Foreskin keratinocyte (primary cell): ENCODE measurements at places on chromosomes 16 and 17.
A peak's percentile ranks its signal among the peaks of the same experiment; 100 is the strongest.

DNA sequence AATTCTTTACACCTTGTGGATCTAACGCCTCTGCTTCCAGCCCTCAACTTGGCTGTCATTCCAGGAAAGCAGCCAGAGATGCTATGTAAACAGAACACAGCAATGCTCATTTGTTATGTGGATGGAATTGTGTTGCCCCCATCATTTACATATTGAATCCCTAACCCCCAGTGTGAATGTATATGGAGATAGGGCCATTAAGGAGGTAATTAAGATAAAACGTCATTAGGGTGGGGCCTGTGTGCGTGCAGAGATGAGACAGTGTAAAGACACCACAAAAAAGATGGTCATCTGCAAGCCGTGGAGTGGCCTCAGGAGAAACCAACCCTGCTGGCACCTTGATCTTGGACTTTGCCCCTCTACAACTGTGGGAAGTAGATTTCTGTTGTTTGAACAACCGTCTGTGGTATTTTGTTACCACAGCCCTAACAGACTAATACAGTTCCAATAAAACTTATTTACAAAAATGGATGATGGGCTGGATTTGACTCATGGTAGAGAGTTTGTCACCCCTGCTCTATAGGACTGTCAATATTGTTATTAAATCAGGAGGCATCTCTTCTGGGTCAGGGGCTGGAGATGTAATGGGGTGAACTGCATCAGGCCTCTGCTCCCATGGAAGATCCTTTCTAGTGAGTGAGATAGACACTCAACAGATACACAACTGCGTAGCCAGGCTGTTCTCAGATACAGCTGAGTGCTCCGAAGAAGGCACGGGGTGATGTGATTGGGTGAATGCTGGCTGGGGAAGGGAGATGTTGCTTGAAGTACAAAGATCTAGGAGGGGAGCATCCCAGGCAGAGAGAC, 339.0 kb downstream of the SNX29 start:
- no peak for DNase-seq

DNA sequence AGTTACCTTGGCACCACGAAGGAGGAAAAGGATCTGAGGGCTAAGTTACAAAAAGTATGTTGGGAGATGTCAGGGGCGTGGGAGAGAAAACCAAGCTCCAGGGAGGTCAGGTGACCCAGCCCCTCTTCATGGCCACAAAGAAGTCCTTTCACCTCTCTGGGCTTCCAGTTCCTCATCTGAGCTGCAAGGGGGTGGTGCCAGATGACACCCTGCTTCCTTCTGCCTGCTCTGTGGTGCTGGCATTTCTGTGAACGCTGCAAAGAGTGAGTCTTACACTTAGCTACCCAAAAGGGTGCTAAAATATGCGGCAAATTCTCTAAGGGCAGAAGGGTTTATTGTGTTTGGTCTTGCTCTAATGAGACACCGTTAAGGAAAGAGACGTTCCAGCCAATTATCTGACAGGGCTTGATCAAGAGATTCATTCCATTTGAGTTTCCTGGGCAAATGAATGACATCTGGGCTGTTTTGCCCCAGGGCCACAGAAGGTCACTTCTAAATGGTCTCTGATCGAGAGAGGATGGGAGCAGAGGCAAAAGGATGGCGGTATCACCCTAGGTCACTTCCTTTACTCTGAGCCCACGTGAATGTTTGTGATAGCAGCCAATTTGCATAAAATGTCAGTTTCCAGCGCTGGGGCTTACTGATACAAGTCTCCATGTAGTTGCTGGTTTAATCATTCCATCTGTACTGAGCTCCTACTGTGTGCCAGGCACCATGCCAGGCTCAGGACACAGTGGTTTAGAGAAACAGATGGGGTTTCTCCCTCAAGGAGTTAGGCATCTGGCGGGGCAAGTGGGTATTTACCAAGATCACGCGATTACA, 210.2 kb downstream of the KATNIP start:
- DNase-seq = no peak

DNA sequence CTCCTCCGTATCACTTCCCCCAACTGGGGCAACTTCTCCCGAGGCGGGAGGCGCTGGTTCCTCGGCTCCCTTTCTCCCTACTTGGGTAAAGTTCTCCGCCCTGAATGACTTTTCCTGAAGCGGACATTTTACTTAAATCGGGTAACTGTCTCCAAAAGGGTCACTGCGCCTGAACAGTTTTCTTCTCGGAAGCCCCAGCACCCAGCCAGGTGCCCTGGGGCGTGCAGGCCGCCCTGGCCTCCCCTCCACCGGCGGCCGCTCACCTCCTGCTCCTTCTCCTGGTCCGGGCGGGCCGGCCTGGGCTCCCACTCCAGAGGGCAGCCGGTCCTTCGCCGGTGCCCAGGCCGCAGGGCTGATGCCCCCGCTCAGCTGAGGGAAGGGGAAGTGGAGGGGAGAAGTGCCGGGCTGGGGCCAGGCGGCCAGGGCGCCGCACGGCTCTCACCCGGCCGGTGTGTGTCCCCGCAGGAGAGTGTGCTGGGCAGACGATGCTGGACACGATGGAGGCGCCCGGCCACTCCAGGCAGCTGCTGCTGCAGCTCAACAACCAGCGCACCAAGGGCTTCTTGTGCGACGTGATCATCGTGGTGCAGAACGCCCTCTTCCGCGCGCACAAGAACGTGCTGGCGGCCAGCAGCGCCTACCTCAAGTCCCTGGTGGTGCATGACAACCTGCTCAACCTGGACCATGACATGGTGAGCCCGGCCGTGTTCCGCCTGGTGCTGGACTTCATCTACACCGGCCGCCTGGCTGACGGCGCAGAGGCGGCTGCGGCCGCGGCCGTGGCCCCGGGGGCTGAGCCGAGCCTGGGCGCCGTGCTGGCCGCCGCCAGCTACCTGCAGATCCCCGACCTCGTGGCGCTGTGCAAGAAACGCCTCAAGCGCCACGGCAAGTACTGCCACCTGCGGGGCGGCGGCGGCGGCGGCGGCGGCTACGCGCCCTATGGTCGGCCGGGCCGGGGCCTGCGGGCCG, 1.6 kb downstream of the HIC1 start:
- no peak for DNase-seq

GRCh38 chr16:70252355-70252988, 732 bp upstream of the EXOSC6 start:
- no peak for DNase-seq

- DNase-seq = peak; percentile 26
Observed at GRCh38 chr17:14471052-14471451, 170.2 kb downstream of the HS3ST3B1 start.

- no peak for DNase-seq
Observed at GRCh38 chr17:77444984-77445759, 304.4 kb downstream of the SEC14L1 start.

- no peak for DNase-seq
Observed at GRCh38 chr17:68260051-68260762, 12.4 kb downstream of the AMZ2 start.

GRCh38 chr16:4160658-4161430, 44.6 kb upstream of the ADCY9 start:
- no peak for DNase-seq

DNA sequence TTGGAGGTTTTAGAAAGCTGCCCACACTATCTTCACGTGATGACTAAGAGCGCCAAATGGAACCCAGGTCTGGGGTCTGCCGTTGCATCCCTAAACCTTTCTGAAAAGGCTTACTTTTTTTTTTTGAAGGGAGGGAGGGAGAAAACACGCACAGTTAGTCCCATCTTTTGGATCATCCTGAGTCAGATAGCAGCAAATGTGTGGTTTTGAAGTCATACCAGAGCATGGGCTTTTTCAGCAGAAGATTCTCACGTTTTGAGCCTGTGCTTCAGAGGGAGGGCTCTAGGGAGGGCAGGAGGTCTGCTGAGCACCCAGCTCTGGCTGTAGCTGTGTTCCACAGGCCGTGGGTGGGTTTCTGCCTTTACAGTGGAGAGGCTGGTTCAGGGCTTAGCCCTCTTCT, 194.7 kb downstream of the SNX29 start:
- no peak for DNase-seq

GRCh38 chr17:78241277-78242023, 10.0 kb downstream of the TMEM235 start:
- peak; percentile 17 for DNase-seq

DNA sequence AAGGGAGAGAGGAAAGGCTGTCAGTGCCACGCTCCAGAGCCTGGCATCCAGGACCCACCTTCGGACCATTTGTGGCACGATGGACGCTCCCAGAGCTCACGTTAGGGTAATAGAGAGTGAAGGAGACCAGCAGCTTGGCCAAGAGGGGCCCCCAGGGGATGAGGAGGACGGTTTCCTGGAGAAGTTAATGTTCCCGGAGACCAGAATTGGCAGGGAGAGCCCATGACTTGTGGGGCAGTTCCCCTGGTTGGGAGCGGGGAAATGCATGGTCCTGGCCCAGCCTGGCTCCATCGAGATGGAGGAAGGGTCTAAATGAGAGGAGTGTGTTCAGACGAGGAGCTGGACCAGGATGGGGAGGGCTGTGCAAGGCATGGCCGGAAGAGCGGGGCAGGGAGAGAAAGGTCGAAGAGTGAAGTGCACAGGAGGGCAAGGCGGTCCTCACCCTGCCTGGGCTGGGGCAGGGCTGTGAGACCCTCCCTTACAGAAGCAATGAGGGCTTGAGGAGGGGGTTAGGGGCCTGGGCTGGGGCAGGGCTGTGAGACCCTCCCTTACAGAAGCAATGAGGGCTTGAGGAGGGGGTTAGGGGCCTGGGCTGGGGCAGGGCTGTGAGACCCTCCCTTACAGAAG, 2.9 kb upstream of the HIC1 start:
- no peak for DNase-seq

DNA sequence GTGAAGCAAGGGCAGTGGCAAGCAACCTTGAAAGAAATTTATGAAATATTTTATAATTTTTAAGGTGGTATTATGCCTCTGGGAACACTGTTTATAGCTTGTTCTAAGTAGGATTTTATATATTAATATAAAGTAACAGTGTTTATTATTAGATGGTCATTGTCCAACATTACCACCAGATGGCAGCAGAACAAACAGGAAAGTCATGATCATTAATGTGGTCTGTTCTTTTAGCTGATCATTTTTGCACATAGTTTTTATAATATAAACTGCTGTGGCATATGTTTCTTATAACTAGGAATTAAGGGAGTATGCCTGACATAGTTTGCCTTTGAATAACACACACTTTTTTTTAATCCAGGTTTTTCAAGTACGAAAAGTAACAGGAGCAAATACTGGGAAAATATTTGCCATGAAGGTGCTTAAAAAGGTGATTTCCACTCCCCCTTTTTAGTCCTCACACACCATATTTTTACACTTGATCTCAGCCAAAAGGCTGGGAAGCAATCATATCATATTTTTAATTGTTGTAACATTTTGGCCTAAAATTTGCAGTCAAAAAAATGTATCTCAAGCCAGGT, 21.4 kb downstream of the RPS6KB1 start:
- DNase-seq = no peak

DNA sequence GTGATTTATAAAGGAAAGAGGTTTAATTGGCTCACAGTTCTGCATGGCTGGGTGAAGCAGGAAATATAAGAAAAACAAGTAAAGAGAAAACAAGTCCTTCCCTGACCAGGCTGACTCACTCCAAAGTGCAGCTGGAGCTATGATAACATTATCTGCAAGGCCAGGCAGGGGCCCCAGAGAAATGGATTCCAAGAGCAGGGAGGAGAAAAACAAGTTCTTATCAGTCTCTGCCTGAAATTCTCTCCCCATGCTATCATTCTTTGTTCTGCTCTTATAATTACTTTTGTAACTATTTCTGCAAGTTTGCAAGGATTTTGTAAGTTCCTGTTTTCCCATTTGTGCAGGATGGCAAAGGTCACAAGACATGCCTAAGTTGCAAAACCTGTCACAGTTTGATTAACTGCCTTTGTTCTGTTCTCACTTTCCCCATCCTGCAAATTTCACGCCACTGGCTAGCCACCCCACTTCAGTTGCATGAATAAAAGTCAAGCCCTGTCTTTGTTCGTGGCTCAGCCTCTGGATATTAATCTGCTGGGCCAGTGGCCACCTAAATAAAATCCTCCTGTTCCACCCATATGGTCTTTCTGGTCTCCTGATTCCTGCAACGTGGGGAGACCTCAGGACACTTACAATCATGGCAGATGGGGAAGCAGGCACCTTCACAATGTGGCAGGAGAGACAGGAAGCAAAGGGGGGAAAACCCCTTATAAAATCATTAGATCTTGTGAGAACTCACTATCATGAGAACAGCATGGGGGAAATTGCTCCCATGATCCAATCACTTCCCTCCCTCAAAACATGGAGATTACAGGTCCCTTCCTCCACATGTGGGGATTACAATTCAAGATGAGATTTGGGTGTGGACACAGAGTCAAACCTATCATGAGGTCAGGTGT, 13.1 kb downstream of the ABCA9 start:
- peak; percentile 53 for DNase-seq

- no peak for DNase-seq
Observed at GRCh38 chr16:51565184-51565583, 414.1 kb upstream of the SALL1 start.

- DNase-seq = no peak
Observed at GRCh38 chr16:1188432-1189189, 35.7 kb downstream of the CACNA1H start.

DNA sequence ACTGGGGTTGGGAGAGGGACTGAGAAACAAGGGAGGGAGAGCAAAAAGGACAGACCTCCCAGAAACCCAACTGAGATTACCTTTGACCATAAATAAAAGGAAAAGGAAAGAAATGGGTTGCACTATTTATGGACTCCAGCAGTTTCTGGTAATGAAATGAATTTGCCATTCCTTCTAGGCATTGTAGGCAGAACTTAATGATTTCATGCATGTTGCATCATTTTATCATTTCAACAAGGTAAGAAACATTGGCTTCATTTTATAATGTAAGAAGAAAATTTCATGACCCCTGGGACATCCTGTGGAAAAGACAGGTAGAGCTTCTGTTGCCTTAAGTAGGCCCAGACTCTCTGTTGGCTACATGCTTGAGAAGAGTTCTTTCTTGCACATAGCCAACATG, 8.2 kb upstream of the CDYL2 start:
- DNase-seq = no peak

GRCh38 chr16:47033176-47033575, 59.7 kb upstream of the DNAJA2 start:
- no peak for DNase-seq

- peak; percentile 92 for DNase-seq
Observed at GRCh38 chr17:50893183-50893993, 27.2 kb upstream of the TOB1 start.

- no peak for DNase-seq
Observed at GRCh38 chr17:49401971-49402611, 12.6 kb downstream of the PHB1 start.

GRCh38 chr17:63066158-63066813, 100.3 kb downstream of the TANC2 start:
- DNase-seq = no peak

DNA sequence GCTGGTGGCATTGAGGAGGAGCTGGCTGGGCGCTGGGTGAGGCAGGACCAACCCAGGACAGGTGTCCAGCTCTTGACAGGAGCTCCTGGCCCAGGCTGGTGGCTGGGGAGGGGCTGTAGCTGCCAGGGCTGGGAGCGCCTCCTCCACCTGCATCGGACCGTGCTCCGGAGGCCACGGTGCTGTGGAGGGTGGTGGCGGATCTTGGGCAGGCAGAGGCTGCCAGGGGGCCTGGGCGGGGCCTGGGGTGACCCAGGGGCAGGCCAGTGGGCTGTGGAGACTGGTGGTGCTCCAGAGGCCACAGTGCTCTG, 32.0 kb downstream of the SOX8 start:
- DNase-seq = no peak

- no peak for DNase-seq
Observed at GRCh38 chr17:40548982-40549685, 16.1 kb downstream of the CCR7 start.
